ENCODE measurements at places on chromosomes 1 and 21.

GRCh38 chr1:78726686-78727085 lies 77.1 kb downstream of the IFI44 start:
- no peak for DNase-seq

- DNase-seq: no peak
Observed at GRCh38 chr1:184945678-184946412, 28.5 kb downstream of the NIBAN1 start.

DNA sequence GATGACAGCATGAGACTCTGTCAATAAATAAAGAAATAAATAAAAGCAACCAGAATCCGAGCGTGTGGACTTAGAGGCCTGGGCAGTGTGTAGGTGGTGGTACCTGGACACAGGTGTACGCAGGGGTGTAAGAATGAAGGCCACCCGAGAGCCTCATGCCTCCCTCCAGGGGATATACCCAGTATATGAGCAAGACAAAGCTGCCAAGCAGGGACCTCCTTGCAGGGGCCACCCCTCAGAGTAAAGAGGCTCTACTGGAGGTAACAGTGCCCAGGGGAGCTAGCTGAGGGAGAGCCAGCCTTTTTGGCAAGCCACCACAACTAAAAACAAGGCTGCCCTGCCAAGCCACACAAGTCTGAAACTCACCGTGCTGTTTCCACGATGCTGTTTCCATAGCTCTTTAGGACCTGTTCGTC lies 179.2 kb upstream of the RAB4A start:
- no peak for DNase-seq

GRCh38 chr1:199313444-199313843 lies 674.6 kb downstream of the PTPRC start:
- no peak for DNase-seq

- DNase-seq: no peak
Observed at GRCh38 chr21:42734323-42734971, 81.0 kb downstream of the PDE9A start.

- DNase-seq: no peak
Observed at GRCh38 chr1:195550071-195550862, 1058.0 kb downstream of the KCNT2 start.

DNA sequence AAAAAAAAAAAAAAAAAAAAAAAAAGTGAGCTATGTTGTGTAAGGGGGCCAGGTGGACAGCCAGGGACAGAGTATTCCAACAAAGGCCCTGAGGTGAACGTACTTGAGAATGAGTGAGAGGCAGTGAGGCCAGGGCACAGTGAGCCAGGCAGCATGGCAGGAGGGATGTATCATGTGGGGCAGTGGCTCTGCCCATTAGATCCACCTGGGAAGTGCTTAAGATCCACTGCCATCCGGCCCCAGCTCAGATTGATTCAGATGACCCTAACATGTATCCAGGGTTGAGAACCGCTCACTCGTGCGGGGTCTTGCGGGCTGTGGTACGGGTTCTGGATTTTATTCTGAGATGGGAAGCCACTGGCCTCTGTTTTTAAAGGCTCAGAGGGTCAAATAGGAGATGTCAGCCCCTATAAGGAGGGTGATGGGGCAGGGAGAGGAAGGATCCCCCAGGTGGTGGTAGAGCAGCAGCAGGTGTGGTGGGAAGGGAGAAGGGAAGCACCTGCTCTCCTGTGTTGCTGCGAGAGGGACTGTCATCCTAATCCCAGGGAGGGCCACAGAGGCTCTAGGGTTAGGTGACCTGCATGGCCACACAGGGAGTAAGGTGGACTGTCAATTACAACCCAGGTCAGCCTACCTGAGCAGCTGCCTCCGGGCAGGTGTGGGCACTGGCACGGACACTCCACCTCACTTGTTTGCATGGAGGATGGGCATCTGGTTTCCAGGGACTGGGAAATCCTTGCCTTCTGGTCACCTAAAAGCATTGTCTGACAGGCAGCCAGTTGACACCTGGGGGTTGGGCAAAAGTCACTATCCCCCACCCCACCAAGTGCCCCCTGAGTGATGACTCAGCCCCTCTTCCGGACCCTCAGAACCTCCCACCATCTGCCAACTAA lies 31.6 kb downstream of the CDK18 start:
- no peak for DNase-seq

DNA sequence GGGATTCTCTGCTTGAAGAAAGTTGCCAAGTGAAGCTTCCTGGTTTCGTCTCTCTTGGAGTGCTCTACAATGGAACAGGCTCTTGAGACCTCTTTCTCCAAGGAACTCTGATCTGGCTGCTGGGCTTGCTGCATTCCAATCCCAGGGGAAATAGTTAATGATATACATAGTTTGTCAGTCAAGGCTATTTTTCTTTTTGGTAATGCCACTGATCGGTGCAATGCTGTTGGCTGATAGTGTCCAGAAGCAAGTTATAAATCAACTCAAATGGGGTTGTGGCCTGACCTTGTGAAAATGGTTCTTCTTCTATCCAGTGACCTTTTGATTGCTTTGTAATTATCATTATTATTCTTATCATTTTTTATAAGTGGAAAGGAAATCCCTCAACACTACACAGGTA lies 48.4 kb upstream of the TNFSF18 start:
- no peak for DNase-seq

- no peak for DNase-seq
Observed at GRCh38 chr1:209672705-209673630, 2.2 kb upstream of the G0S2 start.

DNA sequence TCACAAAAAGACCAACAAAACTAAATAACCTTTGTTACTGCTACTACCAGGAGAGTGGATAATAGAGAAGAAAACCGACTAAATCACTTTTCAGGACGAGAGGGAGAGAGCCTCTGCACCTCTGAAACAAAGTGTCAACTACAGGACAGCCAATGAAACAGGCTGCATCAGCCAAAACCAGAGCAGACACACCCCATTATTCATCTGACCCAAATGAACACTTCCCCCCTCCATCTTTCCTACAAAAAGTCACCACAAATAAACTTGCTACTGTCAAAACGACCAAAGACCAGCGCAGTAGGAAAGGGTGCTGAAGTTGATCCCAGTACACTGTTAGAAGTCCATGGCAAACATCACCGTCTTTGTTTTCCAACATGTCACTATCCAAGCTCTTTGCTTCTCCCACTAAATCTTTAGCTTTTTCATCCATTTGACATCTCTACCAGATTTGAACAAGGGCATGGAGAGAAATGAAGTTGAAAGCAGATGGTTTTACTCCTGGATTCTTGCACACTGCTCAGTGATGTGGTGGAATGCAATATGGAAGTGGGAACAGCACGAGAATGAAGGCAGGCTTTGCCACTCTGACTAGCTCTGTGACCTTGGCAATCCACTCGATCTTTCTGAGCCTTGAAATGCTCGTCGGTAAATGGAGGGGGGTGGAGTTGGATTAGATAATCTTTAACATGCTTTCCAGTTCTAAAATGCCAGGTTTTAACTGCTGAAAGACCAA lies 20.5 kb downstream of the DSTYK start:
- DNase-seq: no peak

DNA sequence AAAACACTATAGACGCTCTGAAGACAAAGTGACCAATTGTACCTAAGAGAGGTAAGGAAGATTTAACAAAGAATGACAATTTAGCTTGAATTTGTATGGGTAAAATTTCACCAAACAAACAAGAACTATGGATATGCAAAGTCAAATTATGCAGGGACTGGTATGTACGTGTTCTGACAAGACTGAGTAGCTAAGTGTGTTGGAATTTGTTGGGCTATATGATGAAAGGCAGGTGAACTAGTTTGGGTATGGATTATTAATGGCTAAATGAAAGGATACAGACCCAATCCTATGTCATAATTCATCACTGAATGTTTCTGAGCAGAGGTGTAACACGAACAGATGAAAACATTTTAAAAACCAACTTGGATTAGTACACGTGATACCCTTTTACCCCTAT lies 7.6 kb downstream of the DNTTIP2 start:
- no peak for DNase-seq

DNA sequence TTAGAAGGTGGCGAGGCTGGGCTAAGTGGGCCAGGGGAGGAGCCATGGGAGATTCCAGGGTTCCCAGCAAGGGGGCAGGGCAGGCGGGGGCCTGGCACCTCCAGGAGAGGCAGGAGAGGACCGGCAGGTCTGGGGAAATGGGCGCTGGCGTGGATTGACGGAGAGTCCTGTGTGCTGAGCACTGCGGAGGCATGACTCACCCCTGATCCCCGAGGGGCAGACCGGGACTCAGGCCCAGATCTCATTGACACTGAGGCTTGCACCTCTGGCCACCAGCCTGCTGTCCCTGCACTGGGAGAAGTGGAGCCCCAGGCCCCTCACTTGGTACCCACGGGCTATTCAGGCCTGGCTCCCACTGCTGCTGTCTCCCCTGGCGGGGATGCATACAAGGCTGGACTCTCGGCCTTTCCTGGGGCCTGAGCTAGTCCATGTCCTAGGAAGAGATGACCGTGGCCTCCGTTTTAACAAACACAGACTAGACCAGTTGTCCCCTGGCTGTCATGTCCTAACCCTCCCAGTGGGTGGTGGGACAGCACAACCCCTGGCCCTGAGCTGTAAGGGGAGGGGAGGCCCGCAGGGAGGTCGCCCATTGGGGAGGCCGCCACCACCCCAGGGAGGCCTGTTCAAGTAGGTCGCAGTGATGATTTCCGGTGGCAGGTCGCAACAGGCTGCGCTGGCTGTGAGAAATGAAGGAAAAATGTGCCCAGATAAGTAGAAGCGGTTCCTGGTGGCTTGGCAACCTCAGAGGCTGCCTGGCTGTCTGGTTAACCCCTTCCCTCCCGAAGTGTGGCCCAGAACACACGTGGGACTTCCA lies 39.7 kb downstream of the RIPK4 start:
- no peak for DNase-seq

DNA sequence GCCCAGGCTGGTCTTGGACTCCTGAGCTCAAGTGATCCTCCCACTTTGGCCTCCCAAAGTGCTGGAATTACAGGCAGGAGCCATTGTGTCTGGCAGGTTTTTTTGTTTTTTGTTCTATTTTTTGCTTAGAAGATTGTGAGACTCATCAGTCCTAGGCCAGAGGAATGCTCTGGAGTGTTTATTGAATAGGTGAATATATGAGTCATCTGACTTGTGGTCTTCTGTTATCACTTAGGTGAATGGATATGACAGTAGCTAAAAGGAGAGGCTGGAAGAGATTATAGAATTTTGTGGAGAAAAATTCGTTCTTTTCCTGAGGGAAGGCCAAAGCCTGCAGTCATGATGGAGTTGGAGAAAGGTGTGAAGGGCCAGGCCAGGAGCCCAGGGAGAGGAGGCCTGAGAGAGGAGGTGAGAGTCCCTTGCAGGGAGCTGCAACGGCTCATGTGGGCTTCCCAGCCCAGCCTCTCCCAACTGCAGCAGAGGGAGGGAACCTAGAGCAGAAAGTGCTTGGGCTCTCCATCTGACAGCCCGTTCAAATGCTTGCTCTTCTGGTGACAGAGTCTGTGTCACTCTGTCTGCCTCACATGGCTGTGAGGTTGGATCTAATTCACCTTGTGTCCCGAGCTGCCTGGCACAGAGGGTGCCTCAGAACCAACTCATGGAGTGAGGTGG lies 31.6 kb upstream of the ACOT11 start:
- no peak for DNase-seq

- no peak for DNase-seq
Observed at GRCh38 chr1:98373056-98373455, 288.5 kb upstream of the SNX7 start.

DNA sequence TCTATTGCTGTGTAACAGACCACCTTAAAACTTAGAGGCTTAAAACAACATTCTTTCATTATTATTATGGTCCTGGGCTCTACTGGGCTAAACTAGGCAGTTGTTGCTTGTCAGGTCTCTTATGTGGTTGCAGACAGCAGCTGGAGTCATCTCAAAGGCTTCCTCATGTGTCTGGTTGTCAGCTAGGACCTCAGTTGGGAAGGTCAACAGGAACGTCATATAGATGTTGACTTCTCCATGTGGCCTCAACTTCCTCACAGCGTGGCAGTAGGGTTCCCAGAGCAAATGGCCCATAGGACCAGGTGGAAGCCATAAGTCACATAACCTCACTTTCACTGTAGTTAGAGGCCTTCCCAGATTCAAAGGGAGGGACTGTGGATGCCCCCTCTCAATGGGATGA lies 15.4 kb upstream of the MEF2D start:
- DNase-seq: no peak

DNA sequence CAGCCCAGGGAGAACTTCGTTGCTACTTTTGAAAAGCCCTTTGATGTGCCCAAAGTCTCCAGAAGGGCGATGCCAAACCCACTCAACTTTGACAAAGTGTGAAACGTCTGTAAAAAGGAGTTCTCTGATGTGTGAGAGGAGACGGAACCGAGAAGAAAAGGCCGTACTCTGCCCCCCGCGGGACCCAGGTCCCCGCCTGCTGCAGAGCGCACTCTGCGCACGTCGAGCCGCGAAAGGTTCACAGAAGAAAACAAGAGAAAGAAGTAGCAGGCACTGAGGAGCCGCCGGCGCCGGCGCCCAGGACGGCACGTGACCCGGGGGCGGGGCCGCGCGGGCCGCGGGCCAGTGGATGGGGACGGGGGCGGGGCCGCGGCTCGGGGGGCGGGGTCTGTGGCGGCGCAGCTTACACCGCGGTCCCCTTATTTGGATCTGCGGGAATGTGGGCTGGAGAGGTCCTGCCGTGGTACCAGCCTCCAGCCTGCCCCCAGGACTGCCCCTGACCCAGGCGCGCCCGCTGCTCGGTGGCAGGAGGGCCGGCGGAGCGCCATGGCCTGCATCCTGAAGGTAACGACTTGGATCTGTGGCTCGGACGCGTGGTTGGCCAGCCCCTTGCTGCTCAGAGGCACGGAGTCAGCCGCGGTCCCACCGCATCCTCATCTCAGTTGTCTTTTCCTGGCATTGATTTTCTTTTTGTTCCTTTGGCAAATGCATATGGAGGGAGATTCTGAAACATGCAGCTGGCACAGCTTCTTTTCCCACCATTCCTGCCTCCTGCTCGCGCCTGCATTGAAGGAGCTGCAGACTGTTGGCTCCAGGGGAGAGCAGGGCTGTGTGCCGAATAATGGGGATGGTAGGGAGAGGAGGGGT lies at the start of gene ST6GALNAC3:
TSS of gene ST6GALNAC3 (plus strand) at position 426 of the 867 bp plus-strand sequence.
- no peak for DNase-seq

DNA sequence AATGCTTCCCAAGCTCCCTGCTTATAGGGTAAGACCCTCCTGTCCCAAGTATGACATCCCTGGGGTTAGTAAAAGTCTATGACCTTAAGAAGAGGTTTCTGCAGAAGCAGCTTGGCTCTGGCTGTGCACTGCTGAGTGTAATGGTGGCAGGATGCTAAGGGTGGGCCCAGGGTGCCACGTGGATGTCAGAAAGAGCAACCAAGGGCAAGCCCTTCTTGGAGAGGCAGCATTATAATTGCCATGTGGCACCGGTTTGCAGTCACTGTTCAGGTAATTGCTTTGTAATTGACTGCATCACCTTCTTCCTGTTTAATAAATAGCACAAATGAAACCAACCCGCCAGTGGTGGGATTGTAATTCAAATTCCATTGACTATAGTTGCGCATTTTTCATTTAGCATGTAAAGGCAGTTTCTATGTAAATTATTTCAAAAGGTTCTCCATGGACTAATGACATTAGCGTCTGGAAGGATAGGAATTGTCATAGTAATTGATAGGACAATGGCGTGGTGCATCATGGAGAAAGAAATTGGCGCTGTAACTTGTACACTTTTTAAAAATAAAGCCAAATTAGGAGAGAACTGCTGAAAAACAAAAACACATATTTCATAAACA lies 490.6 kb upstream of the VAMP3 start:
- no peak for DNase-seq
